ENCODE measurements at places on chromosomes 4 and X.

GRCh38 chr4:154741922-154742850, 1.6 kb upstream of the LRAT start:
- peak; percentile 75 for ATAC-seq

GRCh38 chr4:109155682-109156283, 146.7 kb downstream of the COL25A1 start:
- ATAC-seq = no peak

DNA sequence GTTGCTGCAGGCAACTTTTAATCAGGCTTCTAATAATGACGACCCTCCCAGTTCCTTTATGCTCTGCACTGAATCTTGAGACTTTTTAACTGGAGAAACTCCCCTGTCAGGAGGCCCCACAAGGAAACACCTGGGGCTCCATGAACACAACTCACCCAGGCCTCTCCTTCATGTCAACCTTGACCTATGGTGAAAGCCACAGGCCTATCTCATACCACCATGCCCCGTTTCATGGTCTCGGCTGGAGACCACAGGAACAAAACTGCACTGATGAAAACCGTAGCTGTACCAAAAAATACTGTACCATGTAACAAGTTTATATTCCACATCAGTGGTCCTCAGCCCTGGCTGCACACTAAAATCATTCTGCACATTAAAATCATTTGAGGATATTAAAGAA, 57.0 kb downstream of the ZNF827 start:
- no peak for ATAC-seq

- ATAC-seq = no peak
These were observed 330.6 kb upstream of the F9 start for GRCh38 chrX:139199933-139200332.

GRCh38 chrX:131588995-131589394, 45.1 kb downstream of the OR13H1 start:
- ATAC-seq = no peak

DNA sequence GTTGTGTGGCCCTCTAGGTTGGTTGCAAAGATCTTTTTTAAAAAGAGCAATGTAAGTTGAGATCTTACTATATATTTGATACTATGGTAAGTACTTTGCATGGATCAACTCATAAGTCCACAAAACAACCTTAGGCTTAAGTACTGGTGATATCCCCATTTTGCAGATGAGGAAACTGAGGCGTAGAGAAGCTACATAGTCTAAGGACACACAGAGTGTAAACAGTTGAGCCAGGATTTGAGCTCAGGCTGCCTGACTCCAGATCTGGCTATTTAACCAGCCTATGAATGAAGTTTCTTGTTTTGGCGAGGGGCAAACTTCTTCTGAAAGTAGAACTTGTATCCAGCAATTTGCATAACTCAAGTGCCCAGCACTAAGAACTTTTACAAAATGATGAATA, 38.6 kb upstream of the STX18 start:
- ATAC-seq = no peak
